ENCODE measurements at places on chromosomes 12 and 14. TPM values are rescaled to one million over a fixed set of nuclear protein-coding genes. Genes with fewer than 3 reads are reported as not detected.

DNA sequence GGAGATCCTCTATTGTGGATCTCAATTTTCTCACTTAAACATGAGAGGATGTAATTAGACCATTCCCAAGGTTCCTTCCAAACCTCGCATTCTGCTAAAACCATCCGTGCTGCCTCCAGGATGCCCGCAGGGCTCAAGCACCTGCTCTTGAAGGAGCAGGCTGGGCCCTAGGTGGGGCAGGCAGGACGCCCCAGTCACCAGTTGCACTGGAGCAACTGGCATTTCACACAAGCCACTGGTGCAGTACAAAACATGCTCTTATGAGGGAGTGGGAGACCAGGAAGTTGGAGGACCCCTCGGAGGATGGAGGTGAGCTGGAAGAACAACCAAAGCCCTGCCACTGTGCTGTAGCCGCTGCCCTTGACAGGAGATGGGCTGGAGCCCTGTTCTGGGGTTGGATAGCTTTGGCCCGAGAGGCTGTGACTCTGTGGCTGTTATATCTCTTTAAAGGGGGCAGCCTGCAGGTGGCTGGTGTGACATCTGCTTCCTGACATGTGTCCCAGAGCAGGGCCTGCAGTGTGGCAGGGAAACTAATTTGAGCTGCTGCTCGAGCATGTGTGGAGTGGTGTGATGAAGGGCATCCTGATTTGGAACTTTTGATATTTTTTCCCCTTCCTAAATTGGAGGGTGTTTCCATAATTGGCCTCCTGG lies 122.2 kb downstream of the CRACR2A start:
- no peak for DNase-seq

GRCh38 chr12:128549601-128550218 lies 274.0 kb downstream of the SLC15A4 start:
- no peak for DNase-seq

DNA sequence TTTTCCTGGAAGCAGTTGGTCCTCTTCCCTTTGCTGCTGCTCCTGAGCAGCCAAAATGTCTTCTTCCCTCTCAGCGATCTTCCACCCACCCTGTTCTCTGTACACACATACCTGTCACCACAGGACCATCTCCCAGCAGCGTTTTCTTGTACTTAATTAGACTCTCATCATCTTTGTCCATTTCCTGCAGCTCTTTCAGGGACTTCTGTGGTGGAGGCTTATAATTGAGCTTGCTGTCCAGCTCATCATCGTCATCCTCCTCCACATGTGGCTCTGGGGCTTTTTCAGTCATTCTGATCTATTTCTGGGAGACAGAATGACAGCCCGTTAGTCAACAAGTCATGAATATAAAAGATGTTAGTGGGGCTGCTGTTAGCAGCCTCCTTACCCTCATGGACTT lies 11.0 kb downstream of the ARHGDIB start:
- DNase-seq = no peak

- DNase-seq = no peak
Observed at GRCh38 chr12:24015833-24016160, 66.3 kb upstream of the SOX5 start.

DNA sequence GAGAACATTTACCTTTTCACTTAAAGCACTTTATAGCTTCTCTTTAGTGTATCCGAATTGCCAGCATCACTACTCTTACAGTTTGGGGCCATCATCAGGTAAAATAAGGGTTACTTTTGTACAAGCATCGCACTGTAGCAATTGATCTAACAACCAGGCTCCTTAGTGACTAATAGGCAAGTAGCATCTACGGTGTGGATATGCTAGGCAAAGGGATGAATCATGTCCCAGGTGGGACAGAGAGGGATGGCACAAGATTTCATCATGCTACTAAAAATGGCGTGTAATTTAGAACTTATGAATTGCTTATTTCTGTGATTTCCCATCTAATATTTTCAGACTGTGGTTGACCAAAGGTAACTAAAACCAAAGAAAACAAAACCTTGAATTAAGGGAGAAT lies 582.3 kb downstream of the KCNH5 start:
- no peak for DNase-seq

The DHRS1 gene
- 95.7 TPM for polyA plus RNA-seq

The LRP1-AS gene
- polyA plus RNA-seq = not detected
